HT1080 (cell line): ENCODE measurements at places on chromosomes 5 and 9.
A peak's percentile ranks its signal among the peaks of the same experiment; 100 is the strongest.

GRCh38 chr5:126681970-126682369 is 81.2 kb downstream of the PHAX start:
- DNase-seq: no peak

GRCh38 chr5:68657055-68657961 is 436.5 kb upstream of the SLC30A5 start:
- DNase-seq: no peak

GRCh38 chr5:14481349-14481748 is 100.2 kb upstream of the OTULINL start:
- DNase-seq: no peak

- no peak for DNase-seq
Measured at GRCh38 chr5:107772418-107773310, 101.9 kb upstream of the EFNA5 start.

DNA sequence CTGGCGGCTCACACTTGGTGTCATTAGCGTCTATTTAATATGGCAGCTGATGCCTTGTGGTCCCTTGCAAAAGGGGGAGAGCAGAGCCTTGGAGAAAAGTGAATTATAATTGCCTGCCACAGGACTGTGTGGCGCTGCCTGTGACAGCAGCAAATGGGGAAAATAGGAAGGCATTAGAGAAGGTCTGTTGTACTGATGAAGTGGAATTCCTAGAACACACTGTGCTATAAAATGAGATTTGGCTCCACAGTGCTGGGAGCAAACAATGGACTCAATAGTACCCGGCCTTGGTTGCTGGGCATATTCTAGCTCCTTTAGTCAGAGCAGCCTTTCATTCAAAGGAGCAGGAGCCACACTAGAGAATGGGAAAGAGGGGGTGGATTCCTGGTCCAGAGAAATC is 21.3 kb downstream of the SEMA6A start:
- no peak for DNase-seq

GRCh38 chr9:108972186-108972585 is 38.0 kb downstream of the ABITRAM start:
- no peak for DNase-seq

- no peak for DNase-seq
Measured at GRCh38 chr9:131478911-131479310, 23.8 kb upstream of the POMT1 start.

DNA sequence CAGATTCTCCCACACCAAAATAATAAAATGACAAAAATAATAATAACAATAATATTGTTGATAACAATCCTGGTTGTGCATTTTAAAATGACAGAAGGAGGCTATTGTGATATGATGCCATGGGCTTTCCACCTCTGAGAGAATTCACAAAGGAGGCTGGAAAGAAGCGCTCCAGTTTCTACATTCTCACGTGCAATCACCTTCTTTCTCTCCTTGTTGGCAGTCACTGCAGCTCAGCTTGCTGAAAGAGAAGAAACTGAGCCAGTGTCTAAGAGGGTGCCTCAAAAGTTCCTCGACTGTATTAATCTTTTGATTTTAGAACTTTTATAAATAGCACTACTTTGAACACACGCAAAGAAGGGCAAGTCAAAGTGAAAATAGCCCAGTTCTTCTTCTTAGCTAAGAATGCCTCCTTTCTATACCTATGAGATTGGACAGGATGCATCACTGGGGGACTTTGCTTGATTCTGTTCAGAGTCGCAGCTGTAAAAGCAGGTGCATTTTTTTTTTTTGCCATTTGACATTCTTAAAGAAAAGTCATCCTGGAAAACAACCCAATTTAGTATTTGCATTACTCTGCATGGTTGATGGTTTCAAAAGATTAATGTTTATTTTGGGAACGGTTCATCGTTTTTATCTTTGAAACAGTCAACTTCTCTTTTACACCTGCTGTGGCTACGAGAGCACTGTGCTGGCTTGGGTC is 12.4 kb upstream of the SUB1 start:
- DNase-seq: no peak

- DNase-seq: no peak
Measured at GRCh38 chr5:33244441-33245150, 196.2 kb upstream of the TARS1 start.

DNA sequence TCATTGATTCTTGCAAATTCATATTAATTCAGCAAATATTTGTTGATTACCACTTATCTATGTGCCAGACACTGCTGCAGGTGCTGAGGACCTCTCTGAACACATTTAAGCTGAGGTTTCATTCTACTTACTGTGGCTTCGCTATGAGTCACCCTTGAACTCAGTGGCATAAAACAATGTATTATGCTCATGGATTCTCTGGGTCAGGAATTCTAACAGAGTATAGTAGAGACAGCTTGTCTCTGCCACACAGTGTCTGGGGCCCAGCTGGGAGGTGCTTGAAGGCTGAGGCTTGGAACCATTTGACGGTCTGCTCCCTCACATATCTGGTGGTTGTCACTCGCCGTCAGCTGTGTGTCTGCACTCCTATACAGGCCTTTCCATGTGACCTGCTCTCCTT is 124.3 kb upstream of the NR3C1 start:
- peak; percentile 57 for DNase-seq

GRCh38 chr5:142014911-142015584 is 2.2 kb upstream of the GNPDA1 start:
- peak; percentile 89 for DNase-seq

DNA sequence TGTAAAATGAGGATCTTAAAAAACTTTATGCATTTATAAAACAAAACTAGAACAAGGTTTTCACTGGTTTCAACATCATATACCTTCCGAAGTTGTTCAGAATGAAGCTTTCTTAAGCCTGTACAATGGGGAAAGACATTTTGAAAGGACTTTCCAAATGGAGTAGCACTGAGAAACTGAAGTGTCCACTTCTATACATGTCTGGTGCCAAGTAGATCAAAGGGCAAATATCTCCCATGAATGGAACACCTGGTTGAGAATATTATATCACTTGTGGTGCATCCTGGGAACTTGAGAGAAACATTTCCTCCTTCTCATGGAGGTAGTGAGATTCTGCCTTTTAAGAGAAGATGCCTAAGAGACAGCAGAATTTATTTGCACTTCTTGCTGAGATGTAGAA is 182.1 kb upstream of the ACTBL2 start:
- no peak for DNase-seq

GRCh38 chr9:7567687-7568086 is 231.9 kb downstream of the DMAC1 start:
- DNase-seq: no peak

DNA sequence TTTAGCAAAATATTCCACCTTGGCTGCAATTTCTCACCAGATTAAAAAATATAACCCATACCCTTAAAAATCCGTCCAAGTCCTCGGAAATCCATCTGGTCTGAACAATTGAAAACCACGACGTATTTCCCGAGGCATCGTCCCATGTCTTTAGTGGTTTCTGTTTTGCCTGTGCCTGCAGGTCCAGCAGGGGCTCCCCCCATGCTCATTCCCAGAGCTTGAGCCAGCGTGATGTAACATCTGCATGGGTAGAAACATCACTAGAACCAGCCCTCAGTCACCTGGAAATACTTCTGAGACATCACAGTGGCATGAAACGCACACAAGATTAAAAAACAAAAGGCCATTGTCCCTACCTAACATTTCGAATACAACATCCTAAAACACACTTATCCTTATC is 114.0 kb downstream of the DNAH5 start:
- DNase-seq: peak; percentile 55

DNA sequence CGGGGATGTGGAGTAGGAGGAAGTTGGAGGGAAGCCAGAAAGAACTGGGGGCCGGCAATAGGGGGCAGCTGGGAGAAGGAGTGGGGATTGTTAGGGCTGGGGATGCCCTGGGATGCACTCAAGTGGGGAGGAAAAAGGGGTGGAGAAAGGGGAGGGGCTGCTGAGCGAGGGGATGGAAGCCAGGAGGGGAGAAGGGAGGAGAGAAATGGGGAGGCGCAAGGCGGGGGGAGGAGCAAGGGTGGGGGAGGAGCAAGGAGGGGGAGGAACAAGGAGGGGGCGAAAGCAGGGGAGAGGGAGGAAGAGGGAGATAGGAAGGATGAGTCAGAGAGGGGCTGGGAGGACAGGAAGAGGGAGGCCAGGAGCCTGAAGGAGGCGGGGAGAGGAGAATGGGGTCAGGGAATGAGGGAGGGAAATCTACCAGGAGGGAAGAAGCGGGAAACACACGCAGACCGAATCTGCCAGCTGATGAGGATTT is 1.6 kb downstream of the IRX4 start:
- peak; percentile 62 for DNase-seq

GRCh38 chr5:167304834-167305469 is 986.5 kb upstream of the WWC1 start:
- DNase-seq: no peak

- no peak for DNase-seq
Measured at GRCh38 chr5:141742866-141743851, 61.1 kb upstream of the ARAP3 start.

DNA sequence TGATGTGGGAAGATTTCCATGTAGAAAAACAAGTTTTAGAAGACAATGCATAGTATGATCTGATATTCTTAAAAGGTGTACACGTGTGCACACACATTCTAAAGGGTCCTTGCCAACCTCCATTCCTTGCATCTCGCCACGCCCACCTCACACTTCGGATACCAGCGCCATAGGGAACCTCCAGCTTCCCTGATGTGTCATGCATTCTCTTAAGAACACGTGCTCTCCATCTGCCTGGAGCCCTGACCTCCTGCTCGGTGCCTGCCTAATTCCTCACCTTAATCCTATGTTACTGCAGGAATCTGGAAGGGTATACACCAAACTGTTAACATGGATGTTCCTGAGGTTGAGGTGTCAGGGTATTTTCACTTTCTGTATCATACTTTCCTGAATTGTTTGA is 63.1 kb downstream of the PTCD2 start:
- peak; percentile 69 for DNase-seq

DNA sequence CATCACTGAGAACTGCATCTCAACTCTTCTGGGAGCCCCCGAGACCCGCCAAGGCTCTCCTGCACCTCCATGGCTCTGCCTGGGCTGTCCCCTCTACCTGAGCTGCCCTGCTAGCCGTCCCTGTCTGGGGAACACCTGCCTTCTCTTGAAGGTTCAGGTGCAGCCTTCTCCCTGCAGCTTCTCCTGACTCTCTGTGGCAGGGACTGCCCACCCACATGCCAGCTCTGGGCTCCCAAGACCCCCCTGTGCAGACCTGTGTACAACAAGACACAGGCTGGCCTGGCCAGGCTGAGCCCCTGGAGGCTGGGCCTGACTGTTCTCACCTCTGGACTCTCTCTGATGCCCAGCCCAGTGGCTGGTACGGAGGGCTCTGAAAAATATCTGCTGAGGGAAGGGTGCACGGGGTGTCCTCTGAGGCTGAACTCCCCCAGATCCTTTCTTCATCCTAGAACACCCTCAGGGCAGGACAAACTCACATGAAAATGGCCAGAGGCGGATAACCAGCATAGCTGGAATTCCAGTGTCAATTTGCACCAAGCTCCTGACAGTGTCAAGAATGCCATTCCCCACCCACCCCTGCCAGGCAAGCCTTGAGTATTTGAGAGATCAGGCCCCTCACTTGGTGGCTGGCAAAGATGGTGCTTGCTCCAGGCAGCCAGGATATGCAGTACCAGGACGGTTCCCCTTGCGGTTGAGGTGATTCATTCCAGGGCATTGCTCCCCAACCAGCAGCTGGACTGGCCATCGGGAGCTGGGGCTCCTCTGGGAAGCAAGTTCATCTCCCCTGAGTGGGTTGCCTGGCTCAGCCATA is 40.9 kb upstream of the SLC25A51 start:
- DNase-seq: peak; percentile 78

DNA sequence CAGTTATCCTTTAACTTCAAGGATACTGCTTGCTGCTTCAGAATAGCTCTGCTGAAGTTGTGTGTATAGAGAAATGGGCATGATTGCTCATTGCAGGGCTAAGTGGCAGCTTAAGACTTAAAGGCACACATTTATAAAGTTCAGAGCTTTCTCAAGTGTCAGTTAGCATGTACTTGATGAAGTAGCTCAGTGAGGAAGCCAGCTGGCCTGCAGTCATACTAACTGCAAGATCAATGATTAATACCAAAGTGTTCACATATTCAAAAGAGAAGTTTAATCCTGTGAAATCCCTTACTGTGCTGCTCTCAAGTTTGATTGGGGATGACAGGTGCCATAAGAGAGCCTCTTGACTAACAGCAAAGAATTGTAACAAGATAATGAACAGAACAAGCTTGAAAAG is 483.4 kb upstream of the NUDT12 start:
- DNase-seq: no peak

- no peak for DNase-seq
Measured at GRCh38 chr5:126271141-126271540, 152.1 kb upstream of the GRAMD2B start.

DNA sequence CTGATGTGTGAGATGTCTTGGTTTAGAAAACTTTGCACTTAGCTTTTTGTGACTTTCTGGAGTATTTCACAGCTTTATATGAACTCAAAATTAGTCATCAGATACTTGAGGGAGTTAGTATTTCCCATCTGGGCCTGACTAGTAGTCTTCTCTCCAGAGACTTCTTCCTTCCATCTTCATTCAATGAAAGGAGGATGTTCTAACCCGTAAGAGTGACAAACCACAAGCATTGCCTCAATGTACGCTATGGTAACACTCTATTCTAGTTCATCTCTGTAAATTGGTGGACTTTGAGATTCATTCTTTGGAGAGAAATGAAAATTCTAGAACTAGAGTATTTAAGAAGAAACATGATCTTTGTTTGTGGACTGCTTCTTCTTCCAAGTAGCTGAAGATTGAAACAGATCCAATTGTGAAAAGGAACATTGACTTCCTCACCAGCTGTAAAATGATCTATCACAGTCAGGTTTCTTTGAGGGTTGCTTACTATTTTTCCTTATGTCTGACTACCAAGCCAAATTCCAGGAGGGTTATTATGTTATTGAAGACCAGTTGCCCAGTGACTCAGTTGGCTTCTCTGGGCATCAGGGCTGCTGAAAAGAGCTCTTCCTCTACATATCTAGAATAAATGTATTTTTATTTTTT is 157.6 kb downstream of the SLC12A2 start:
- no peak for DNase-seq

GRCh38 chr5:68519143-68519542 is 303.6 kb downstream of the PIK3R1 start:
- no peak for DNase-seq

- DNase-seq: no peak
Measured at GRCh38 chr9:70222354-70222753, 36.4 kb upstream of the SMC5 start.

DNA sequence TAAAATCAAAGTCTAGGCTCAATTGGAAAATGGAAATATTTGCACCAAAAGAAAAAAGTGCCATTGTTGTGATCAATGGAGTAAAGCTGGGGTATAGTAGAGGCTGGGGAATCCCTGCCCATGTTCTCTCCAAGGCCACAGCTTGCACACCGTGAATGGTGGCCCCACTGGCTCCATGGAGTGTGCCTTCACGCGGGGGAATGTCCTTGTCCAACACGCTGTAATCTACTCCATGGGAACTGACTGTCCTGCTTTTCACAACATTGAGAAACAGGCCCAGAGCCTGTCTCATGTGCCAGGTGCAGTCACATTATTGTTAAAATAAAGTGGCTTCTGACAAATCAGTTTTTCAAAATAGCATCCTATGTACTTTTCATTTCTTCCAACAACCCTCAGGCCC is 33.1 kb upstream of the ITGA2 start:
- no peak for DNase-seq

DNA sequence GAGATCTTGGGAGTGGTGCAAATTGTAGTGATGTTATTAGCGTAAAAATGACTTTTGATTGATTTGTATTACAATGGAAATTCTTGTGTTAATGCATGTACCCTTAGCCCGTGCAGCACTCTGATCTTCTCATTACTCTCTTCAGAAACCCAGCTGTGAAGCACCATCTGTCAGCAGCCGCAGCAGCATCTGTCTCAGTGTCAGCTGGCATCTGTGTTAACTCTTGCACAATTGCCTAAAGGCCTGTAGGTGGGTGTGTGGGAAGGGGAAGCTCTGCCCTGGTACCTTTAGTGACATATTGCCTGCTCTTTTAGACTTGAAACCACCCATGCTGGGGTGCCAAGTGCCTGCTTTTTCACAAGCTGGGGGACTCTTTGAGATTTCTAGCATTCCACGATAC is 101.3 kb downstream of the FBXL7 start:
- DNase-seq: no peak
